ENCODE measurements at places on chromosomes 1 and 21.

- DNase-seq: no peak
Observed at GRCh38 chr1:43048601-43049011, 89.9 kb upstream of the SLC2A1 start.

DNA sequence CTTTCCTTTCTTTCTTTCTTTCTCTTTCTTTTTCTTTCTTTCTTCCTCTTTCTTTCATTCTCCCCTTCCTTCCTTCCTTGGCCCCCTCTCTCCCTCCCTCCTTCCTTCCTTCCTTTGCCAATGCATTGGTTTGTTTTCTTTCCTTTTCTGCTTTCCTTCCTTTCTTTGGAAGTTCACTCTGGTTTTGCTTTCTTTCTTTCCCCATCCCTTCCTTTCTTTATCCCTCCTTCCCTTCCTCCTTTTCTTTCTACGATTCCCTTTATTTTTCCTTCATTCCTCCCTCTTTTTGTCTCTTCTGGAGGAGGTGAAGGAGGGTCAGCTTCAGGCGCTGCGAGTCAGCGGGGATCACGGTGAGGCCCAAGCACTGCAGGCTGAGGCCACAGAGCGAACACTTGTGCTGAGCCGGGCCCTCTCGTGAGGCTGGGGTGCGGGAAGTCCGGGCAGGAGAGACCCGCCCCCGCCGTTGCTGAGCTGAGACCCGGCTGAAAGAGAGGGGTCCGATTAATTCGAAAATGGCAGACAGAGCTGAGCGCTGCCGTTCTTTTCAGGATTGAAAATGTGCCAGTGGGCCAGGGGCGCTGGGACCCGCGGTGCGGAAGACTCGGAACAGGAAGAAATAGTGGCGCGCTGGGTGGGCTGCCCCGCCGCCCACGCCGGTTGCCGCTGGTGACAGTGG is 1.5 kb downstream of the SIM2 start:
- no peak for DNase-seq

DNA sequence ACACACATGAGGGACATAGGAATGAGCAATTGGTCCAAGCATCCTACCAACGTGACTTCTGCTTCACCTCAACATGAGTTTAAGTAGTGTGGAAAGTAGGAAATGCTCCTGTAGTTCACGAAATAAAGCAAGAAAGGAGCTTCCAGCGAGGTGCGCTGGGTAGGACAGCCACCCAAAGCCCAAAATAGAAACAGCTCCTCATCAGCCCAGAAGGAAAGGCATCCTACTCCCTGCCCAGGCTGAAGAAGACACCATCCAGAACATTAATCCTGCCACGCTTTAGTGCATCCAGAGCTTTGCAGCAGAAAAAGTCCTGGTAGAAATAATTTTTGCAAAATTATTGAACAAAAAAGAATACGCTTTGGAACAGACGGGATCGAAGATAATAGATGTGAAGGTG is 25.9 kb downstream of the CCDC185 start:
- no peak for DNase-seq

DNA sequence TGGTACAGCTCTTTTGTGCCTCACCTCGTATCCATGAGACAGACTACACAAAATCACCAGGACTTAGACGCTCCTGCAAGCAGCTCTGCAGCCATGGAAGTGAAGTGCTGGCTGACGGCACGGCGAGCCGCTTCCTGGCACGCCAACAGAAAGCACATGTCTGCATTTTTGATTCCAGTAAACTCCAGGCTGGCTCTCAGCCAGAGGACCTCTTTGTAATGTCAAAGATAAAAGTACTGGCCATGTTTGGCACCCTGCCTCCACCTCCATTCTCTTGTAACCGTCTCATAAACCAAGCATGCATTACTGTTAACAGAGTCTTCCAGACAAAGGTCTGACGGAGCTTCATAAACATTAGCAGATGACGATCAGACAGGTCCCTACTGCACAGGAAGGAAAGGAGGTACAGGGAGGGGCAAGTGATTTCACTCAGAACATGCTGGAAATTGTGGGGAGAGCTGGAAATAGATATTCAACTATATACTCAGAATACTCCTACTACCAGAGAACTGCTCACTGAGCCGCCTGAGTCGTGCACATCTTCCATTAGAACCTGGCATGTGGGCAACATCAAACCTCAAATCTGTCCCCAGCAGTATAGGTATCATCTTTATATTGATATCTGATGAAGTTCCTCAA is 632.0 kb downstream of the SMYD3 start:
- peak; percentile 99 for DNase-seq

DNA sequence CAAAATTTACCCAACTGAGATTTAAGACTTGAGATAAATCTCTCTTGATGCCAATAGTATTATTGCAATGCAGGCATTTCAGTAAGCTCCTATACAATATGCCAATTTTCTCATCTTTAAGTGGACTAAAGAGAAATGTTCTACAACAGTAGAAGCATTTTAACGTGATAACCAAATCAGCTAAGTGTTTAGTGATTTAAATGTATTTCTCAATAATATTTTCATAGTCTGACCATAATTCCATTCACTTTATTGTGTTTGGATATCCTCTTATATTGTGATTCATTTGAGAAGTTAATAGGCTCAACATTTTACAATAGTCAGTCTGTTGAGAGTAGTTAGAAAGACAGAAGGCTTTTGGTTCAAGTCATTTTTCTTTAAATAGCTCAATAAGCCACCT is 44.6 kb upstream of the DR1 start:
- no peak for DNase-seq

DNA sequence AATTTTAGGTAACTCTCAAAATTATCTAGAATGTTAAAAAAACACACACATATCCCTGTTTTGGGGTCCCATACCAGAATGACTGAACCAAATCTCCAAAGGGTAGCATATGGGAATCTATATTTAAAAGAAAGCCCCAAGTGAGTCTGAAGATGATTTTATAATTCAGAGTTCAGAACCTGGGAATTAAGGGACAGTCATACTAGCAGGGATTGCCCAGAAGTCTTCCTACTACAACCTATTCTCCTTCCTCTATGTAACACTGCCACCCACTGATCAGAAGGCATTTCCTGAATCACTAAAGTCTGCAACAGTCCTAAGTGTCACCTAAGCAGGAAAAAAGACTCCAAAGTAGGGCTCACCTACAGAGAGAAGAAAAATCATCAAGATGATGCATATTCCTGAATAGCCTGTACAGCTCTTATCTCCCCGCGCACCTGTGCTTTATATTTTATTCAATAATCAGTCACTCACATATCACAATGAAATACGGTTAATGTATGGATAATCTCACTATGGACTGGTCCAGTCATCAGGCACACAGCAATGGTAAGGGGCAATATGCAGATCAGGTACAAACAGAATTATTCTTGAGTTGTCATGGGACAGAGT is 4.9 kb downstream of the RGS1 start:
- DNase-seq: peak; percentile 85

DNA sequence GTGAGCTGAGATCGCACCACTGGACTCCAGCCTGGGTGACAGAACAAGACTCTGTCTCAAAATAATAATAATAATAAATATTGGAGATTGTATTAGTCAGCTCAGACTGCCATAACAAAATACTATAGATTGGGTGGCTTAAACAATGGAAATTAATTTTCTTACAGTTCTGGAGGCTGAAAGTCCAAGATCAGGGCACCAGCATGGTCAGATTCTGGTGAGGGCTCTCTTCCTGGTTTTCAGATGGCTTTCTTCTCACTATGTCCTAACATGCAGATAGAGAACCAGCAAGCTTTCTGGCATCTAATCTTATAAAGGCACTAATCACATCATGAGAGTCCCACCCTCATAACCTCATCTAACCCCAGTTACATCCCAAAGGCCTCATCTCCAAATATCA is 23.2 kb upstream of the DDAH1 start:
- no peak for DNase-seq

DNA sequence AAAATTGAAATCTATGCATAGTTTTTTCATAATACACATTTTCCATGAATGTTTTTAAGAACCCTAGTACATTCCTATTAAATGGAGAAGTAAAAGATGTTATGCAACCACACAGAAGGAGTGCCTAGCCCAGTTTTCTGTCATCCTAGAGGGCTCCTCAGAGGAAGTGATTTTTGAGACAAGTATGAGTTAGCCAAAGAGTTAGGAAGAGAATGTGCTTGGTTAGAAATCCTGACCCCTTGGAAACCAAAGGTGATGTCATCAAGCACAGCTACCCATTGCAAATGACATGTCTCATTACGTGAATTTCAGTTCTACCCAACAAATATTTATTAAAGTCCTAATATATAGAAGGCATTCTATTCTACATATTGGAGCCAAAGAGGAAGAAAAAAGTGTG is 88.9 kb upstream of the TNFSF4 start:
- DNase-seq: peak; percentile 50

DNA sequence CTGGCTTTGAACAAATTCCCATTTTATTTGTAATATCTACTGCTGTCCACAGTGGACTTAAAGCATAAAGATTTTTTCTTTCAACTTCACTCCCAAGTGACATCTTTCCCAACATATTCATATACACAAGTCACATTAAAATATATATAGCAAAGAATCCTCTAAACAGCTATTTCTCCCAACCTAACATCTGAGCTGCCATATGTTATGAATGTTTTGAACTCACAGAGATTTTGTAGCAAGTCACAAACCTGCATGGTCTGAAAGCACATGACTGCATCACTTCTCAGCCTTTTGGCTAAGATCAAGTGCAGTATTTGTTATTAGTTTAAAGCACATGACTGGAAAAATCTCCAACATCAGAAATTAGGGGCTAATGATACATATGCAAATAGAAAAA is 7.7 kb upstream of the HFM1 start:
- no peak for DNase-seq

GRCh38 chr1:232978815-232979214 is 28.4 kb downstream of the NTPCR start:
- DNase-seq: no peak

- DNase-seq: no peak
Observed at GRCh38 chr1:228308085-228308601, 98.5 kb downstream of the TRIM11 start.

DNA sequence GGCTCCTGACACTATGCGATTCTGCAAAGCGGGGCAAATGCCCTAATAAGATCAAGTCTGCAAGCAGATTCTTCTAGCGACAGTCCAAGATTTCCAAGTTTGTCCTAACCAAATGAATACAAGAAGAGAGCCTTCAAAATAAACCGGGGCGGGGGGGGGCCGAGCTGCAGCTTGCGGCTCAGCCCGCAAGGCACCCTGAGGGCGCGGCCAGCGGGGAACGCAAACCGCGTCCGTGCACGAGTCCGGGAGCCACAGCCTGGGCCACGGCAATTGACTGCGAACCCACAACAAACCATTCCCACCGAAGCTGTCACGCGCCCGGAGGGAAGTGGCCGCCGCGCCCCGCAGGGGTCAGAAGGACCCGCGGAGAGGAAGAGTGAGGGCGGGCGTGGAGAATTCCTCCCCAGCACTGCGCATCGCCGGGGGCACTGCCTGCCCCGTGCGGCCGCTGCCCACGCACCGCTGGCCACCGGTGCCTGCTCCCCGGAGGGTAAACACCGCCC is 687 bp downstream of the TGFBR3 start:
- peak; percentile 19 for DNase-seq

DNA sequence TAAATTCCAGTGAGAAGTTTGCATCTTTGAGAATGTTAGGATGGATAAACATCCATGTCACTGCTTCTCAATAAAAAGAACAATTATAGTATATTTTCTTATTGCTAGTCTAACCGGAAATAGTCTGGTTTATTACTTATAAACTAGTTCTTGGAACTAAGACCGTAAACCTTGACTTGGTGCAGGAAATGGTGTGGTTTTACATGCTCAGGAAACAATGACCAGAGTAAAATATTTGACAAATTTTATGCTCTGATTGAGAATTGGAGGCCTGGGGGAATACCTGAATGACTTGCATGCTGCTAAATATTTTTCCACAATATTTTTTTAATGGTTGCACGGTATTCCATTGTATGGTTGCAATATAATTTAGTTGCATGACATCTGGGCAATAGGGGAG is 76.3 kb downstream of the XCL2 start:
- DNase-seq: no peak

Measured in fibroblast of mammary gland (primary cell).